Neural crest cell (in vitro differentiated cells): ENCODE measurements at places on chromosomes 2 and 18.

DNA sequence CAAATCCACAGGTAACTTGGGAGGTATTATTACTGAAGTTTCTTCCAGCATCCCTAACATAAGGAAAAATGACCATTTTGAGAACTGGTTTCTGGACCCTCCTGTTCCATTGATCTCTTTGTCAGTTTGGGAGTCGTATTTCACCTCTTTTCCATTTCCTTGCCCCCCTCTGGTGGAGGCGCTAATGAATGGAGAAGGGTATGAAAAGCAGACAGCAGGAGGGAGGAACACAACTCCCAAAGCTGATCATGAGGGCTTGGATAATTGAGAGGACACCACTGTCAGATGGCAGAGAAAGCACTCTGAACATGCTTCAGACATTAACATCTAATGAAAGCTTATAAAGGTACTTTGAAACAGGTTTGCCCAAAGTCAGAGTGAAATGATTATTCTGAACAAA lies 56.6 kb upstream of the TLK1 start:
- DNase-seq: no peak

DNA sequence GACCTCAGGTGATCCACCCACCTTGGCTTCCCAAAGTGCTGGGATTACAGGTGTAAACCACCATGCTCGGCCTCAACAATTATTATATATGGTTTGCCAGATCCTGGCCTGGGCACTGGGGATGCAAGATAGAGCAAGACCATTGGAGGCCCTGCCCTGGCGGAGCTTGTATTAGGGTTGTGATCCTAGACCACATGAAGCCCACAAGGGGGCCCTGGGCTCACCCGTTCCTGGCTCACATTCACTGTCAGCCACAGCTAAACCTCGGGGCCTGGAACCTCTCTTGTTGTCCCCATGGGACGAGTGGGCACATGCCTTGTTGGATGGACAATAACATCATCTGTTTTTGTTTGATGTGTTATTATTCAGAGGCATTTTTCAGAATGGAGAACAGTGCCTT lies 14.9 kb downstream of the HPCAL1 start:
- DNase-seq: no peak

DNA sequence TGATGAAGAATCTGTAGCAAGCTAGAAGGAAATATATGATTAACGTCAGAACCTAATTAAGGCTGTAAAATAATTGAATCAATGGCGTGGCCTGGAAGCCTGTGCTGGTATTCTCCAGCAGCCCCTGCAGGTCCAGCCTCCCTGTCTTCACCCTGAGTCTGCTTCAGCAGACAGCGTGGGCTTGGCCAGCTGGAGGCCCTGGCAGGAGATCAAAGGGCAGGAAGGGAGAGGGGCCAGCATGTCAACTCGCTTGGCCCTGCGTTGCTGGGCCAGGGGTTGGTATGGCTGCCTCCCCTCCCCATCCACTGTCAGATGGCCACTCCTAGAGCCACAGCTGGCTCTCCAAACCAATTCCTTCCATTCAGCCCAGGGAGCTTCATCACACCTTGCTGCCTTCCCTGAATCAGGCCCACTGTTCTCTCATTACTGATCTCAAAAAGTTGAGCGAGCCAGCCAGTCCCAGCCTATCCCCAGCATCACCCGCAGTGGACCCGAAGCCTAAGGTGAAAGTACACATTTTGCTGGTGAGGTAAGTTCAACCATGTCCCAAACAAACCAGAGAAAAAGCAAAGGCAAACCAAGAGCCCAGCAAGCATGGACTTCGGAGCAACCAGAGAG lies 228.4 kb upstream of the AGAP1 start:
- DNase-seq: no peak

DNA sequence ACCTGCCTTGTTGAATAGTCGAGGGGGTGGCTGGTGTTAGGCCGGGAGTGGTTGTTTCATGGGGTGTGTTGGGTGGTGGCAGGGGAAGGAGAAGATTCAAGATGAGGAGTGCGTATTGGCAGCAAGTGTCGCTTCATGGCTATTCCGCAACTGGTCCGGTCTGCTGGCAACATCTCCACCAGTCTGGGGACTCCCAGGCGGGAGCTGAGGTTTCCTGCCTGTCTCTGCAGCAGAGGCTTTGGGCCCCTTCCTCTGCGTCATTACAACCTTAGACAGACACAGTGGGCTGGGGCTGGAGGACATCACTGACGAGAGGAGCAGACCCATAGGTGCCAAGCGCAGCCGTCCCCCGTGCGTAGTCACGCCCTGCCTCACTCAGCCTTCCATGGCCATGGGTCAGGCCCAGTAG lies 64.0 kb upstream of the MCFD2 start:
- no peak for DNase-seq

DNA sequence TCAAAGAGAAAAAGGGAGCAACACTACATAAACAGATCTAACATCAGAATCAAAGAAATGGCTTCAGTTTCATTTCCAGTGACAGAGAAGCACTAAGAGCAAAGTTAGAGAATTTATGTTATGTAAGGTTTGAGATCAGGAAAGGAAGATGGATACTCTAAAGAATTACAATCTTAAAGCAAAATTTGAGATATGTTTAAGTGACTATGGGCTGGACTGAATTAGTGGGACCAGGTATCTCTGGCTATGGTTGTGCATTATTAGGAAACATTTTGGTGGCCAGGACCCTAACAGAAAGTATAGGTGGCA lies 208.2 kb downstream of the CCDC178 start:
- no peak for DNase-seq

DNA sequence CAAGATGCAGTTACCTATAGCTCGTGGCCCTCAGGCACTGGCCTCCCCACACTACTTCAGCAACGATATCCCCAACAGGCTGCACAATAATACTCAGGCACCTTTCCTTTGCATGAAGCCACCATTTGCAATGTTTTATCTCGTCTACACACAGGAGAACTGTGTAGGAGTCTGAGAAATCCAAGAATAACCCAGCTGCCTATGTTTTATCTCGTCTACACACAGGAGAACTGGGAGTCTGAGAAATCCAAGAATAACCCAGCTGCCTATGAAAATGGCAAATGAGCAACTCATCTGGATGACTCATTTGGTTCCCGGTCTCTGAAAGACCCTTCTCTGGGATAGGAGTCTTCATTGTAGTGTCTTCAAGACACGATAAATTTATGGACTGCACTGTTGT lies 18.3 kb upstream of the LNPK start:
- DNase-seq: no peak

DNA sequence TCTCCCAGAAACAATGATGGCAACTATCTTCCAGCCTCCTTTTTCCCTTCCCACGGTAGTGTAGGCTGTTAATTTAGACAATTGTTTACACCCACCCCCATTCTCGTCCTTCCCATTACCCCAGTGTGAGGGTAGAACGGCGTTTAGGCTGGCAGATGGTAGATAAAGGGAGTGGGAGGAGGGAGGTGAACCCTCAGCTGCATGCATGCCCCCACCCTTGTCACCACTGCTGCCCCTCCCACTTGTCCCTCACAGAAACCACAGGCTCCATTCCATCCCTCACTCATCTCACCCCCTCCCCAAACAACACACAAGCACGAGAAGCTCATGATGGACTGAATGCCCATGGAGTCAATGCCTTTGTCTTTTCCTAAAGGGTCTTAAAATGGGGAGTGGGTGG lies 107.9 kb upstream of the PARD3B start:
- no peak for DNase-seq

GRCh38 chr2:98822301-98823164 lies 91.6 kb upstream of the MGAT4A start:
- DNase-seq: peak; percentile 59

DNA sequence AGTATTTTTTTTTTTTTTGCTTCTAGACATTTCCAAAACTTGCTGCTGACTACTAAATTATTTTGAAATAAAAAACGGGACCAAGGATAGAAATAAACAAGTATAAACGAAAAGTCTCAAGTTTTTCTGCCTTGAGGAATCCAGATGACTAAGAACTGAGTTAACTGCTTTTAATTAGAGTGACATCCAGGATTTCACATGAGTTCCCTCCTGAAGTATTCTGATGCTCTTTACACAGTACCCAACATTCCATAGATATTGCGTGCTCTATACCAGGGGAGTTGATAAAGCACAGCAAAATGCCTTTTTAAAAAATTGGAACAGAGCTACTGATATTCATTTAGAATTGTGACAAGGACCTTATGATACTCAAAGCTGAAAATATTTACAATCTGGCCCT lies 618.0 kb downstream of the CCDC85A start:
- no peak for DNase-seq
